Right ventricle myocardium inferior (tissue), 1 donor: ENCODE measurements at places on chromosomes 1 and 21.

- DNase-seq = no peak
Observed at GRCh38 chr1:71522721-71523120, 441.9 kb upstream of the ZRANB2 start.

GRCh38 chr1:93338387-93339146, 7.1 kb upstream of the DR1 start:
- no peak for DNase-seq

DNA sequence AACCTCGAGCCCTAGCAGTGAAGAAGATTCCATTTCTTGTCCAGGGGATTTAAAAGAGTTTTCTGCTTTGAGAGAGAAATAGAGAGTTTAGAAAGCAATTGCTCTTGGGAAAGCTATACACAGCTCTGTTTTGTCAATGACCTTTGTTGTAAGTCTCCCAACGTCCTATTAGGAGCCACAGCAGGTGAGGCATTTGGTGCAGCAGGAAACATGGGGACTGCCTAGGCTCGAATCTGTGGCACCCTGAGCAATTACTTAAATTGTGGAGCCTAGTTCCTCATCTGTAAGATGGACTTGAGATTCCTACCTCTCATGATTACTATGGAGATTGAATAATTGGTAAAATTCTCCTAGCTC, 8.2 kb downstream of the DCLRE1B start:
- no peak for DNase-seq

DNA sequence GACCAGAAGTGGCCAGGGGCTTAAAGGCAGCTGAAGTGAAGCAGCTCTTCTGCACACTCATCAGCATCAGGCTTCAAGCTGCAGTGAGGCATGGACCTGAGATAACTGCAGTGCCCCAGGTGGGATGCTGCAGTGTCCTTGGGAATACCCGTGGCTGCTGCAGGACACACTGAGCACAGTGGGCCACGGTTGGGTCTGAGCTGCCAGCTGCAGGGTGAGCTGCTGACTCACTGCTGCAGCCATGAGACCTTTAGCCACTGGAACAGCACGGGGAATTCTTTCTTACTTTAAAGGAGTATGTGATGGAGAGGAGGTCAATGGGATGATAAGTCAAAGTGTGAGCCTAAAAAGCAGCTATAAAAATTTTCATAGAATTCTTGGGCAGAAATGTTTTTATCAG, 102.1 kb downstream of the XCL2 start:
- no peak for DNase-seq

DNA sequence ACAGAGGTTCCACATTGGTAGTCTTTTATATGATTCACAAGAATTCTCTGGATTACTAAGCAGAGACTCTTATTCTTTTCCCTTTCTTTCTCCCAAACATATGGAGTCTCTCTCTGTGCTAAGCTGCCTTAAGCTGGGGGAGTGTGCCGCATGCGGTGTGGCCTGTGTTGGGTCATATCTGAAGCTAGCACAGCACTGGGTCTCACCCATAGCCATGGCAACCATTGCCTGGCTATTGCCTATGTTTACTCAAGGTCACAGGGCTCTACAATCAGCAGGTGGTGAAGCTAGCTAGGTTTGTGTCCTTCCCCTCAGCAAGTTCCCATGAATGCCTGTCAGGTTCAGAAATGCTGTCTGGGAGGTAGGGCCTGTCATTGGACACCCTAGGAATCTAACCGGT, 73.6 kb upstream of the ZRANB2 start:
- DNase-seq = no peak

- peak; percentile 71 for DNase-seq
Observed at GRCh38 chr1:67559222-67559700, 125.7 kb upstream of the GADD45A start.

GRCh38 chr1:101366513-101367215, 129.8 kb downstream of the S1PR1 start:
- no peak for DNase-seq

DNA sequence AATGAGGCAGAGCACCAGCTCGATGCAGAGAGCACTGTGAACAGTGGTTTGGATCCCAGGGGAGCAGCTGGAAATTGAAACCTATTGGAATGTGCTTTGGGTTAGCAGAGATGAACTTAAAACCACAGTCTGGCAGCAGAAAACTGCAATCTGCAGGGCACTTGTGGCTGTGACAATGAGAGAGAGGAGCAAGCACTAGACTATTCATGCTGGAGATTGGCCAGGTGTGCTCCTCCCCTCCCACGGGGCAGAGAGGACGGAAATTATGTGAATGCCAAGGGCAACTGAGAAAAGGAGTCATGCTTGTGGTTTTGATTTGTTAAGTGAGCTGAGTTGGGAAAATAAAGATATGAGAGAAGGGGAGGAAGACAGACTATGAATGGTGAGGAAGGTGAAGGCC, 38.1 kb downstream of the HSD3B2 start:
- no peak for DNase-seq

GRCh38 chr1:62593825-62594394, 3.4 kb upstream of the ANGPTL3 start:
- no peak for DNase-seq
